ENCODE measurements at places on chromosomes 12 and 14. TPM values are rescaled to one million over a fixed set of nuclear protein-coding genes. Genes with fewer than 3 reads are reported as not detected.
A peak's percentile ranks its signal among the peaks of the same experiment; 100 is the strongest.

DNA sequence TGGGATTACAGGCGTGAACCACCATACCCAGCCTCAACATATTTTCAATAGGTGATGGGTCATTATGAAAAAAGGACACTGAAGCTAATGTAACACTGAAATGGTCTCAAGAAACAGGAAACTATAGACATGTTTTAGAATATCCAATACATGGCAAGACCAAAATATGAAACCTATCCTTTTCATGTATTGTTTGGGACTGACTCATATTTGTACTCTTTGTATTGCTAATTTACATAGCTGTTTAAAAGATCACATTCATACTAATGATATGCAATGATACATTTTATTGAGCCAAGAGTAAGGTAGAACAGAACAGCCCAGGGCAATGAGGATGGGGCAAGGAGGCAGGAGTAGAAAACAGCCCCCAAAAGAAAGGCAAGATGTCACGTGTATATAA lies 32.6 kb downstream of the RESF1 start:
- no peak for DNase-seq

DNA sequence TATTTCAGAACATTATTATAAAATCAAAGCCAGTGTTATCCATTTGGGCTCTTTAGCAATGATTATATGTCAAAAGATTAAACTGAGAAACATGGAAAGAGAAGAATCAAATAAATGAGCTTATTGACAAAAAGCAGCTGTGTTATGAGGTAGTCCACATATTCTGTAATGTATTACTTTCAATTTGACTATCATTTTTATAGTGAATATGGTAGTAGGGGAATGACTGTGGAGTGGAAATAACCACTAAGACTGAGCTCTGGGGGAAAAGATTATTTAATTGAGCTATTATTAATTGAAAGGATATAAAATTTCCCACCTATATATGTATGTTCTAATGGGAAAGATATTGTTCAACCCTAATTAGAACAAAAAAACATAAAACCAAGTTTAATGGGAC lies 381.3 kb downstream of the TMTC2 start:
- no peak for DNase-seq

DNA sequence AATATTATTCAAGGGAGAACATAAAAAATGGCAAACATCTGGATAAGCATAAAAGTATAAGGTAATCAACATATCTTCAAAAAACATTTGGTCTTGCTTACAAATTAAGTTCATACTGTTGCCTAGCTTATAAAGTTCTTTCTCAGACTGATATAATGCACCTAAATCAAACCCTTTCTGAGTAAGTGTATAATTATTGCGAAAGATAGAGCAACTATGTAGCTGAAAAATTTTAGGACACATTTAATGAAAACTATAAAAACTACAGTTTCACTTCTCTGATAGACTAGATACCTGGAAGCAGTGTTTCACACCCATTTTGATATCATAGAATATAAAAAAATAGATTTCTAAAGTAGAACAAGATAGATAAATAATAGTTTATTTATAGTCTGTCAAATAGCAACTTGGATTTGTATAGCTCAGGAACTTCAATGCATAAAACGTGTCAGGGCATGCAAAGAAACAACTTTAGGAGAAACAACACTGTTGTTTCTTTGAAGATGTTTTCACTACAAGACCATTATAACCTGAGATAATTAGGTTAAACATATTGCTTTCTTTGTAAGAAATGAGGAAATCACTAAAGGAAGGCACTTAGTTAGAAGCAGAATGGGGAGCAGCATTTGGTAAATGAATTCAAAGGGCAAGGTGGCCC lies 7.6 kb downstream of the CLECL1 start:
- DNase-seq: no peak

GRCh38 chr12:115320451-115320850 lies 636.5 kb upstream of the TBX3 start:
- no peak for DNase-seq

Gene LIN7A
- total RNA-seq: 6.6 TPM

GRCh38 chr12:71300772-71301675 lies 138.6 kb upstream of the LGR5 start:
- DNase-seq: no peak

DNA sequence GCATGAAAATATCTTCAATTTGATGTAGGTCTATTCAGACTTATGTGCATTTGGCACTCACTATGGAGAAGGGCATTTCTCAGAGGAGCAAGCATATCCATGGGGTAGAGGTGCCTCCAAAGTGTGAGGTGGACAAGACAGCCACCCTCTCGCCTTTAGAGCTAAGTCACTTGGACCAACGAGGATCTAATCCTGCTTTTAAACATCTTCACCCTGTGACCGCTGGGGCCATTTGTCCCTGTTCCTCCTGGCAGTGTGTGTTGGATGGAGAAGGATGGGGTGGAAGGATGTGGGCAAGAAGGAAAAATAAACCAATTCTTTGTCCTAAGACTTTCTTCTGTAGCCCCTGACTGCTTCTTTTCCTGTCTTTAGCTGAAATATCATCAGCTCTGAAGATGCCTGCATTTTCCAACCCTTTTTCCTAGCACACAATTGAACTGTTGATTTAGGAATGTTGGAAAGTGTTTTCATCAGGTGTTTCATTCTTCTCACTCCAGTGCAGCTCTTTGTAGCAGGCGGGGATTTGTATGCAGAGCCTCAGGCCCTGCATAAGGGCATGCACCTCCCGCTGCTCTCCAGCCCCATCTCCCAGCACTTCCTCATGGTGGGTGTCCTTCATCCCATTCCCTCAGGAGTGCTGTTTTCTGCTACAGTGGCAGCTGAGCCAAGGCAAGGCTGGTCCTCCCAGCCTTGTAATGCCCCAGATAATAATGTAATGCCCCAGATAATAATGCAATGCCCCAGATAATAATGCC lies 5.3 kb downstream of the FGF6 start:
- DNase-seq: no peak

GRCh38 chr12:119772431-119772830 lies 104.5 kb downstream of the PRKAB1 start:
- DNase-seq: no peak

DNA sequence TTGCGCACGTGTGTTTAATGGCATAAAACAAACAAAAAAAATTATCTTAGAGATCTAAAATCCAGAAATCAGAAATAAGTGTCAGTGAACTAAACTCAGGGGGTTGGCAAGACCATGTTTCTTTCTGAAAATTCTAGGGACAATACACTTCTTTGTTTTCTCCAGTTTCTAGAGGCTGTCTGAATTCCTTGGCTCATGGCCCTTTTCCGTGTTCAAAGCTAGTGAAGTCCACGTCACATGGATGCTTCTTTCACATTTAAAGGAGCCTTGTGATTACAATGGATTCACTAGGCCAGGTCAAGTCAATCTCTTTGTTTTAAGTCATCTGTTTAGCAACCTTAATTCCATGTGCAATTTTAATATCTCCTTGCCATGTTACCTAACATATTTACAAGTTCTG lies 22.4 kb downstream of the SLCO1B3 start:
- DNase-seq: no peak

Gene STXBP6
- 2.7 TPM for total RNA-seq

- DNase-seq: no peak
These were observed 264.6 kb downstream of the ADGRD1 start for GRCh38 chr12:131218026-131218922.

Gene PROX2
- not detected for total RNA-seq

Gene CLEC9A
- not detected for total RNA-seq

GRCh38 chr12:67802731-67803130 lies 154.2 kb downstream of the DYRK2 start:
- DNase-seq: no peak

GRCh38 chr12:43848226-43848507 lies 12.3 kb downstream of the TMEM117 start:
- DNase-seq: no peak

Gene KTN1
- total RNA-seq: 210 TPM

Gene OR4E2
- total RNA-seq: not detected

GRCh38 chr12:108597559-108598471 lies at the start of gene TMEM119:
TSS of gene TMEM119 (minus strand) at chr12:108598084. CDS start at chr12:108592383, 5,701 bp downstream.
- peak; percentile 77 for DNase-seq

DNA sequence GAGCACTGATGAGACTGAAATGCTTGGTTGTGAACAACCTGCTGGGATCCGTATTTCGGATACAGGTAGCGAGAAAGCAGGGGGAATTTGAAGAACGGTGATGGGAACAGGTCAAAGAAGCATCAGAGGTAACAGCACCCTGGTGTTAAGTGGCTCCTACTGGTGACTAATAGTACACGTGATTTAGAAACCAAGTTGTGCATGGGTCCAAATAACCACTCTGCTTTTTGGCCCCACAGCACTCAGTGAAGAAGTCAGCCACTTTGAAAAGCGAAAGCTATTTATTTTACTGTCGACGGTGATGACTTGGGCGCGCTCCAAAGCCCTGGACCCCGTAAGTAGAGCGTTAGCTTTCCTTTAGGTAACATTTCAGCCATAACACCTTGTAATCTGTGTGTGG lies 16.7 kb downstream of the AK7 start:
- DNase-seq: no peak

DNA sequence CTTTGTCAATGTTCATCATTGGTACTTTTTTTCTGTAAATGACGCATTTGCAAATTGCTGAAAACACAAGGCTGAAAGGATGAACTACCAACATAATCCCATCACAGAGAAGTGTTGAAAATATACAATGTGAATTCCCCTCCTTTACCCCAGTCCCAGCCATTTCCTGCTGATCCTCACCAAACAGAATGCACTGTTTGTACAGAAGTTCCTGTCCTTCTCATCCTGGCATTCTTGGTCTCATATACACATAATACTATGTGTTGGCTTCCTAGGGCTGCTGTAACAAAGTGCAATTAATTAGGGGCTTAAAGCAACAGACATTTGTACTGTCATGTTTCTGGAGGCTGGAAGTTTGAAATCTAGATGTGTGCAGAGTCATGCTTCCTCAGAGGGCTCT lies 836.2 kb upstream of the MGAT4C start:
- DNase-seq: no peak

- DNase-seq: no peak
These were observed 166.4 kb downstream of the TSPAN9 start for GRCh38 chr12:3243376-3244084.

Gene TMEM179
- total RNA-seq: not detected

Gene GLIPR1L1
- not detected for total RNA-seq

Gene DHRS7
- total RNA-seq: 37.5 TPM

DNA sequence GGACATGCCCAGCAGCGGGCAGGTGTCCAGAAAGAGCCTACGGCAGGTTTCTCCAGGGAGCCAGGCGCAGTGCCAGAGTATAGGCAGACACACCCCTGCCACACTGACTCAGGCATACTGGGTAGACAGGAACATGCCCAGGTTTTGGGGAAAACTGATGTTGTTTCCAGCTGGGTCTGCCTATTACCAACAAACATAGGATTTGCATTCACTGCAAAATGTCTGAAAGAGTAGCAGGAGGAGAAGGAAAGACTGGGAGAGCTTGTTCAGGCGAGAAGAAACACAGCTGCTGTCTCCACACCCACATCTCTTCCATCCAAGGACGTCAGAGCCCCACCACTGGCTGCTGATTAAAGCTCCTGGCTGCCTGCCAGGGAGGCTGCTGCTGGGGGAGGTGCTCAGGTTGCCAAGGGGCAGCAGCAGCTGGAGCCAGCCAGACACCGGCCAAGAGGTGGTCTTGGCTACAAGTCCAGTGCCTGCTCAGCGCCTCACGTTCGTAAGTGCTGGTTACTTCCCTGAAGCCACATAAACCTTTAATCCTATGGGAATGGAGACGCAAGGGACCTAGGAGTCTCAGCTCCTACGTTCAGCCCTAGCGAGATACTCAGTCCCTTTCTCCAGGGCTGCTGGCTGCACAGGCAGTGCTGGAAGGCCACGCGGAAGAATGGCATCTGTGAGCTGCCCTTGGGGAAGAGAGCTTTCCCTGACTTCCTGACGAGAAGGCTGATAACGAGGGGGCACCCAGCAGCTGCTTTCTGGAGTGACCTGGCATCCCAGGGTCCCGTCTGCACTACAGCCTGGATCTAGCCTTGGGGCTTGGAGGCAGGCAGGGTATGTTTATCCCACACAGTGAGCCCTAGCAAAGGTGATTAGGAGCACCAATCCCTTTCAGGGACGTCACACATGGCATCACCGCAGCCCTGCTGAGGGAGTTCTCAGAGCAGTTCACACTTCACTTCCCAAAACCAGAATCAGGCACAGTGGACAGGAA lies 58.1 kb downstream of the PLEKHG3 start:
- peak; percentile 98 for DNase-seq

Gene RASSF9
- total RNA-seq: 8.5 TPM

- DNase-seq: no peak
These were observed 64.6 kb downstream of the CCDC88C start for GRCh38 chr14:91352728-91353692.

Gene GNB3
- 3.4 TPM for total RNA-seq

Gene CACNA2D4
- 0.27 TPM for total RNA-seq

Gene NOVA1
- total RNA-seq: 16.9 TPM

- DNase-seq: no peak
These were observed 80.6 kb downstream of the PRKD1 start for GRCh38 chr14:29847056-29847380.

GRCh38 chr14:52834440-52834842 lies 43.0 kb upstream of the GNPNAT1 start:
- peak; percentile 88 for DNase-seq

- DNase-seq: no peak
These were observed 63.8 kb downstream of the FIGNL2 start for GRCh38 chr12:51784688-51785087.

DNA sequence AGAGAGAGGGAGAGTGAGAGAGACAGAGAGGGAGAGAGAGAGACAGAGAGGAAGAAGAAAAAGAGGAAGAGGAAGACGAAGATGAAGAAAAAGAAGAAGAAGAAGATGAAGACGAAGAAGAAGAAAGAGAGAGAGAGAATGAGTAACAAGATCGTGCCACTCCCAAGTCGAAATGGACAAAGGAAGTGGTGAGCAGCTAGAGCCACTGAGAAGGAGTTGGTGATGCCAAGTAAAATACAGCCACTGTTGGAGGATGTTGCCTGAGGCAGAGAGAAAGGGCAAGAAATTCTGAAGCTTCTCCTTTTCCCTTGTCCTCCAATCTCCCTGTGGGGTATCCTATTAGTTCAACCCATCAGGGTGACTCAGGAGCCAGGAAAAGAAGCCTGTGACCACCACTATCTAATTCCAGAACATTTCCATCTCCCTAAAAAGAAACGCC lies 12.5 kb upstream of the ANAPC5 start:
- DNase-seq: peak; percentile 35

DNA sequence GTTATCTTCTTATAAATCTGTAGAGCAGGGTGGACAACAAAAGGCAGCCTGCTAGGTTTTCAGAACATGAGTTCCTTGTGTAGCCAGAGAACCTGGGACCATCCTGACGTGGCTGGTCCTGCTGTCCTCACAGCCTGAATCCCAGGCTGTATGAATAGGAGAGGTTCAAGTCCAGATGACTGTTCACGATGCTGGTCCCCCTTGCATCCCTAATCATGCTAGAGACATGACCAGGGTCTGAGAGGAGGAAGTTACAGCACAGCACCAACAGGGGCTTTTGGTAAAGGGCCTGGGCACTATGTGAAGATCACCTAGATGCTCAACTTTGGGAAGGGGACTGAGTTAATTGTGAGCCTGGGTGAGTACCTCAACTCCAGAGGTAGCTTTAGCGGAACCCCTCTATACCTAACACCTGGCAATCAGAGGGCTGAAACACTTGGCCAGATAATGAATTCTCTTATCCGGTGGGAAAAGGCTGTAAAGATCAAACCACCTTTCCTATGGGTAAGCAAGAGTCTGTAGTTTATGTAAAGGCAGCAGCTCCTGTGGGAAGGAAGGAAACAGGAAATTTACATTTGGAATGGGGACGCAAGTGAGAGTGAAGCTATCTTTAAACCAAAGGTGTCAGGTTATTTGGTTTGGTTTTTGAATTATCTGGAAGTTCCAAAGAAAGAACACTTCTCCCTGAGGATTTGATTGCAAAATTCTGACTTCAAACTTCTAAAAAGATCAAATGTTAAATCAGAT lies 112.8 kb downstream of the DAD1 start:
- no peak for DNase-seq

GRCh38 chr14:102215071-102215470 lies 75.4 kb downstream of the WDR20 start:
- peak; percentile 83 for DNase-seq

Gene MANSC4
- not detected for total RNA-seq

All from fibroblast of the aortic adventitia (primary cell).